Stimulated activated CD8-positive, alpha-beta memory T cell treated with anti-CD3 and anti-CD28 coated beads, Interleukin-7, amount 100 ng/mL, for 1 hour (primary cell): ENCODE measurements at places on chromosomes 7 and 10.

DNA sequence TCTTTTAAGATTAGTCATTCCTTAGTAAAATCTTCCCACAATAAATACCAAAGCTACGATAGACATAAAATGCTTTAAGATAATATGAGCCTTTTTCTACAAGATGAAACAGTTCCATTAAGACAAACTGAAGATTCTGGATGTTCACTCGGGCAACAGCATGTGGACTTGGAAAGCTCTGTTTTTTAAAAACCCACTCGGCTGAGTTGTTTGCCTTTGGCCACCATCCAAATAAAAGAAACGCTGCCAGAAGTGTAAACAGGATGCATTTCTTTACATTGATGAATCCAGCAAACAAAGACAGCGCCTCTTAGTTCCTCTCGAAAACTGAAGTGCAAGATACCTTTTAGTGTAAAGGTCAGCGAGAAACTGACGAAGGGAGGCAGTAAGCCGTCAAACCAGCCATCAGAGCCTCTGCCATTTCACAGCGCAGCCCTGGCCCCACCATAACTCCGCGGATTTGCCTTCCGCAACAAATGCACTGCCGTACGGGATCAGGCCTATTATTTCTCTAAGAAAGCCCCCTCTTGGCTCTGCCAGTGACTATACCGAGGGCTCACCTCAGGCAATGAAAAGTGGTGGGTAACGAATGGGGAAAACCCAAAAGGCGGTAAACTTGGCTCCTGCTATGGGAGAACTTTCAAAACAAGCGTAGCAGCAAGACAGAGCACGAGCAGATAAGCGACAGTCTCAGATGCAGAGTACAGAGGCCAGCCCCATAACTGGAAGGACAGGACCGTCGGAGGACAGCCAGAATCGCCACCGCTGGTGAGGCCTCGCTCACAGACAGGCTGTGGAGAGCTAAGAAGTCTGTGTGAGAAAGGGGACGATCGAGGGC, 41.4 kb downstream of the GNA12 start:
- no peak for DNase-seq

DNA sequence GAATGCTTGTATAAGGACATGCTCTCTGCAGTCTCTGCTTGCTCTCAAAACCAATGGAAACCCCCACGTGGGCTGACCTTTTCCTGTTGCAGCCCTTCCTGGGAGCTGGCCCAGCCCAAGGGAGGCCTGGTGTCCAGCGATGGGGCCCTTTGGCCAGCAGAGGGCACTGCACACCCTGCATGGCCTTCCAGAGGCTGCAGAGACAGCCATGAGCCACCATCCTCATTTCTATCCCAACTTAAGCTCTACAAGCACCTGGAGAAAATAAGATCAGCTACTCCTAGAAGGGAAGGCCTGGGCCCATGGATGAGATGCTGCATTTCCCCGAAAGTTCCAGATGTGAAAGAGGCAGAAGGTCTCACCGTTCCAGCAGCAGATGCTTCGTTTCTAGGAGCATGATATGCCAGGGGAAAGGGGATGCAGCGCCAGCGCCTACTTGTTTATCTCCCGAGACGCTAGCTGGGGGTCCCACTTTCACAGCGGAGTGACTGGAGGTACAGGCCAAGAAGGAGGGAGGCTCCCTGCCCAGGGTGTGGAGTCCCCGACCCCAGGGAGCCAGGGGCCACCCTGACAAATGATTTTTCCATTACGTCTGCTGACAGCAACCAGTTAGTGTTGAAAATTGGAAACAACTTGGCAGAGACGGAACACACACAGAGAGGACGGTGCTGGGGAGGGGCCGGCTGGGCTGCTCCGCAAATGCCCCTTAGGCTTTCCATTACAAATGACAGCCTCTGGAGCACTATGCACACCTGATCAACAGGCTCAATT, 106.4 kb downstream of the ZRANB1 start:
- DNase-seq: no peak

- no peak for DNase-seq
Observed at GRCh38 chr10:59606551-59606961, 103.1 kb downstream of the SLC16A9 start.

GRCh38 chr7:152862856-152863255, 103.3 kb downstream of the ACTR3B start:
- no peak for DNase-seq
